ENCODE measurements at places on chromosomes 12 and 14.

DNA sequence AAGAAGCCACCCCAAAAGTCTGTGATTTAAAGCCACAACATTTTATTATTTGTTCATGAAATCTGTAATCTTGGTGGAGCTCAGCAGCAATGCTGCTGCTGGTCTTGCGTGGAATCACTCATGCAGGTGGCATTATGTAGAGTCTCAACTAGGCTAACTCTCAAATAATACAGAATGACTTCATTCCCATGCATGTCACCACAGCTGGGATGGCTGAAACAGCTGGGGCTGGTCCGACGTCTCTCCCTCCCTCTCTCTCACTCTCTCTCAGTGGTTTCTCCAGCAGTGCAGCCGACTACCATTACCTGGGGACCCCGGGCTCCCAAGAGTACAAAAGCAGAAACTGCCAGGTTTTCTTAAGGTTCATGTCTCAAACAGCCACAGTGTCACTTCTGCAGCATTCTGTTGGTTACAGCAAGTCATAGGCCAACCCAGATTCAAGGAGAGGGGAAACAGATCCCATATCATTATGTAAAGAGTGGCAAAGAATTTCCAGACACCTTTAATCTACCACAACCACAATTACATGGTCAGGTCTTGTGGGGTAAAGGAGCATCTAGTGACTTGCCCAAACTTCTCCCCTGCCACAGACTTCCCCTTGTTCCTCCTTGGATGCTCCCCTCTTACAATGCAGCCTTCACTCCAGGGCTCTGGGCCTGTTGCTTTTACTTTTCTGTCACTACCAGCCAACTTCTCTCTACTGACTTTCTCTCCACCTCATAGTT is 192.0 kb upstream of the HMGA2 start:
- no peak for DNase-seq

DNA sequence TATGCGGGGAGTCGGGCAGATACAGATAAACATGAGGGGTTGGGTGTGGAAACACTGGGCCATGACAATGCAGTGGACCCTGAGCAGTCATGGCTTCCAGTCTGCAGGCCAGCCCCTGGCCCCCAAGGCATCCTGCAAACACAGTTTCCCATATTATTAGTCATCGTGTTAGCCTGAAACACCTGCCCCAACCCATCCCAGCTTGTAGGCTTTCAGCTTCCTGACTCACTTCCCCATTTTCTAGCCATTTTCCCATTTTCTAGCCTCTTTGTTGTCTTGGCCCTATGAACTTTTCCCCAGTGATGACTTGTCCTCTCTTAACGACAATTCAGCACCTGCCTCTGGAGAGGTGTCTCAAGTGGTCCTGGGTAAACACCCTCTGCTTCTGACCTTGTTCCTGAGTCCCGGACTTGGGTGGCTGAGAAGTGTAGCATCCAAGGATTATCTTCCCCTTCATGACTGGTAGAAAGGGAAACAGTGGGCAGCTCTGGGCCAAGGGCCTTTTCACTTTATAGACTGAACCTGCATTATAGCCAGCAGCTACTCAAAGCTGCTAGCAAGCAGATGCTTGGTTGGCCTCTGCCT is 4.3 kb upstream of the PGF start:
- DNase-seq: no peak

DNA sequence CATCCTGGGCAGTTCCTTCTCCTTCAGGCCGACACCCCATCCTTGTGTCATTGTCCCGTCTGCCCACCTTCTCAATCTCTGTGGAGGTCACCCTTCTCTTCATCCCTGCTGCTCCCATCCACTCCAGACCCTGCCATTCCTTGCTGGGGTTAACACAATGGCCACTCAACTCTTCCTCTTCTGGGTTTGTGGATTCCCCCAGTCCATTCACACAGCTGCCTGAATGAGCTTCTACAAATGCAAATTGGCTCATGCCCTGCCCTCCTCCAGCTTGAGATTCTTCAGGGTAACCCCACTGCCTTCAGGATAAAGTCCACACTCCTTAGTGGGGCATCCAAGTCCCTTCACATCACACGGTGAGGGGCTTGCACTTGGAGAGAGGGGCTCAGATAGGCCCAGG is 17.2 kb upstream of the PRMT8 start:
- DNase-seq: no peak

DNA sequence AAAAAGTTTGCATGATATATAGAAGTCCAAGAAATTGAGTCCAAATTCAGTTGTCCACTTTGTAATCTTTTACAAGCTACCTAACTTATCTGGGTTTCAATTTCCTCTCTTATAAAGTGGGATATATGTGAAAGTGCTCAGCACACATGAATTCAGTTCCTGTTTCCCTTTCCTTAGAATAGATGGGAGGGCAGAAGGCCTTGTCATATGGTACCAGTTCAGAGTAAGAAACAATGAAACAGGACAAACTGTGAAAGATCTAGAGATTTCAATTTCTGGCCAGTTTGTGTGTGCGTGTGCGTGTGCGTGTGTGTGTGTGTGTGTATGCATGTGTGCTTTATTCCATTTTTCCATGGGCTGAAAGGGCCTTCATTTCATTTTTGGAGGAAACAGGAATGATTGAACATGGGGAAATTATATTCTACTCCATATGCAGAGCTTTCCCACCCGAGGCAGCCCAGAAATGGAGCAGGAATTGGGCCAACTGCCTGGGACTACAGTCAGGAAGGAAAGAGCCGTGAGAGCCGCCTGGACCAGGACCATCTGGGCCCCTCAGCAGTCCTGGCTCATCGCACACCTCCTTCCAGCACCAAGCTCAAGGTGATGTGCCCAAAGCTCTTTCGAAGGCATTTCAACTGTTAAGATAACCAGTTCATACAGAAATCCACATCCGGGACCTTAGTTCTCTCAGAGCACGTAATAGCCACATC is 183.2 kb downstream of the EPS8 start:
- DNase-seq: no peak

Measured in substantia nigra (tissue), 51 donors.